ENCODE measurements at places on chromosomes 16 and 17. TPM values are rescaled to one million over a fixed set of nuclear protein-coding genes. Genes with fewer than 3 reads are reported as not detected.

Gene MYO18A
- total RNA-seq, result 42.5 TPM

GRCh38 chr17:72128039-72128438 is 7.2 kb downstream of the SOX9 start:
- no peak for DNase-seq

DNA sequence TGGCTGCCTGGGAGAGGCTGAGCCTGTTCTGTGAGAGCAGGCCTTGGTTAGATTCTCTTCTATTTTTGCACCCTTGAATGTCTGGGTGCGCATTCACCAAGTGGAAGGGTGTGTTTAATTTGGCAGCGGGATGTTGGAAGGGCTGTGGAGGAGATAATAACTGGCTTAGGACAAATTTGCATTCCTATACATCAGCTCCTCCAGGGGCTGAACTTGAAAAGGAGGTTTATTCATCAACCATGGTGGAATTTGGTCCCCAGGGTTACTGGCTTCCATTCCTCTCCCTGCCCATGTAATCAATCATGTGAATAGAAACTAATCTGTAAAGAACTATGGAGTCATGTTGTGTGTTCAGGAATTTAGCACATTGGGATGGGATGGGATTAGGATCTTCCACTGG is 100.2 kb upstream of the FOXF1 start:
- DNase-seq, result no peak

DNA sequence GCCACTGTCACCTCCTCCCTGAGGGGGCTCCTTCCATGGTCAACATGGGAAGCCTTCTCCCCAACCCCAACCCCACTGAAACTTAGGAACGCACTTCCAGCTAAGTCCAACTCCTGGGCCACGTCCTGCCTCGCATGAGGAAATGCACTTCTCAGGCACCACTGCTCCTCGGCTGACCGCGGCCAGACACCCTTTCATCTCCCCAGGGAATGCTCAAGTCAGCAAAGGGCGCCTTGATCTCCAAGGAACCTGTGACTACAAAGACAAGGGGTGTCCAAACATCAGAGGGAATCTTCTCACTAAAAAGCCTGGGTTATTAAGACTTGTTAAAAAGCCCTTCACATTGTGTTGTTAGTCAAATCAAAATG is 124.9 kb upstream of the HSBP1 start:
- no peak for DNase-seq

DNA sequence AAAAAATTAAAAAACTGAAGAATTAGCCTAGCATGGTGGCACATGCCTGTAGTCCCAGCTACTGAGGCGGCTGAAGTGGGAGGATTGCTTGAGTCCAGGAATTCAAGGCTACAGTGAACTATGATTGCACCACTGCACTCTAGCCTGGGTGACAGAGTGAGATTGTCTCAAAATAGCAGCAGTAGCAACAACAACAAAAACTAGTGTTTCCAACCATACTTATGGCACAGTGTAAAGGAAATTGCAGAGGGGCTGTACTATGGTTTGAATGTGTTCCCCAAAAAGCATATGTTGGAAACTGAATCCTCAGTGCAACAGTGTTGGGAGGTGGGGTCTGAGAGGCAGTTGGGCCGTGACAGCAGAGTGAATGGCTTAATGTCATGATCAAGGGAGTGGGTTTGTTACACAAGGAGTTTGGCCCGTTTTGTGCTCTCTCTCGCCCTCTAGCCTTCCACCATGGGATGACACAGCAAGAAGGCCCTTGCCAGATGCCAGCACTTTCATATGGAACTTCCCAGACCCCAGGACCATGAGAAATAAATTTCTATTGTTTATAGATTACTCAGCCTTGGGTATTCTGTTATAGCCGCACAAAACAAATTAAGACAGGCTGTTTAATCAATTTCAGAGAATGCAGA is 70.0 kb downstream of the PGS1 start:
- no peak for DNase-seq

Measured in WTC11 (cell line).